Activated CD8-positive, alpha-beta memory T cell treated with anti-CD3 and anti-CD28 coated beads, Interleukin-2, amount 50 U/mL, for 48 hours (primary cell): ENCODE measurements at places on chromosomes 12 and 14.

- DNase-seq = no peak
Observed at GRCh38 chr12:71942703-71943102, 4.1 kb downstream of the TPH2 start.

GRCh38 chr12:104827587-104827986 is 130.5 kb downstream of the SLC41A2 start:
- DNase-seq = no peak

GRCh38 chr12:27367078-27367477 is 34.4 kb downstream of the BMAL2 start:
- DNase-seq = no peak

- DNase-seq = no peak
Observed at GRCh38 chr12:52921488-52922165, 16.8 kb upstream of the KRT8 start.

- DNase-seq = no peak
Observed at GRCh38 chr12:47189728-47190127, 110.0 kb upstream of the AMIGO2 start.

DNA sequence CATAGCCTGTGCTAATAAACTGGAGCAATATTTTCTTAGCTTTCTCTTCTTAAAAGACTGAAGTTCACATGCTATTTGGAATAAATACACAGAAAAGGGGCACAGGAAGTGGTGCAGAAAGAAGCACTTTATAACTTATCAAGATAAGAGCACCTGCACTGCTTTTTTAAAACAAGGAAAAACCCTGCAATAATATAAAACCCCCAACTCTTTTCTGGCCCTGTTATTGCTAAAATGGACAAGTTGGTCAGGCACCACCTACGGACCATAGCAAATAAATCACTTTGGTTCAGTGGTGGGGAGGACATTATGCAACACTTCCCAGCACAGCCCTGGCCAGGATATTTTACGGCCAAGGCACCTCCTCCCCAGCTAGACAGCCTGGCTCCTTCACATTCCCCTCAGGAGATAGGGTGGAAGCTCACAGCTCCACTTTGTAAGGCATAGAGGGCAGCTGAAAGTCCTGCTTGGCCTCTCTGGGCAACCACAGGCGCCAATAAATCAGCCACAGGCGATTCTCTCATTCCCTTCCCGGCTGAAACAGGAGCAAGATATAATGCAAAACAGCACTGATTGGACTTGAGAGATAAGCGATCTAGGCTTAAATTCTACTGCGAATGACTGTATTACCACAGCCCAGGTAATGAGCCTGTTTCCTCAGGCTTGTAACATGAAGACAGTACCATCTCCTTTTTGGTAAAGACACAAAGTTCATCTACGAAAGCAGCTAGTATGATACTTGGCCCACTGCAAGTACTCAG is 2.0 kb downstream of the ZBTB25 start:
- DNase-seq = no peak

GRCh38 chr12:51450806-51451205 is 26.2 kb downstream of the SLC4A8 start:
- DNase-seq = no peak

- DNase-seq = no peak
Observed at GRCh38 chr12:65501093-65501621, 222.7 kb downstream of the MSRB3 start.

- DNase-seq = peak; percentile 55
Observed at GRCh38 chr12:104958805-104959334, 780 bp upstream of the SLC41A2 start.

DNA sequence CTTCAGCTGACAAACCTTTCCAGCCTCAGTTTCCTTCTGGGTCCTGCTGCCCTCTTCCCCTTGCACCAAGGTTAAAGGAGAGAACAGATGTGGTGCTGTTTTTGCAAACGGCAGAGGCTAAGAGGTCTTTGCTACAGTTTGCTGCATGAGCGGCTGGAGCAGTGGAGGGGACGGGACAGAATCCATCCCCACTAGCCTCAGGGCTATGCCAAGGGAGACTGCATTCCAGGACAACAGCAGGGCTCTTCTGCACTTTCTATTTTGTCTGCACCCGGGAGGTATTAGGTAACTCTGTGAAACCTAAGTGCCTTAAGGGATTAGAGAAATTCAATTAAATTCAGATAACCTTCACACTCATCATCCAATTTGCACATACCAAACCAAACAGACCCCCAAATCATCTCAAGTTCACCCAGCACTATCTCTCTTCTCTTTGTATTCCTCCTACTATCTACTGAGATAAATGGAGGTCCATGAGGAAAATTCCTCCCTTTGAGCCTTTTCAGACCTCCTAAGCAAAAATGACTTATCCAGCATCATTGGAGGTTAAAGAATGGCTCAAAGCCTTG is 103.8 kb upstream of the VRK1 start:
- DNase-seq = no peak

GRCh38 chr12:16307856-16308475 is 30.5 kb upstream of the SLC15A5 start:
- DNase-seq = no peak

DNA sequence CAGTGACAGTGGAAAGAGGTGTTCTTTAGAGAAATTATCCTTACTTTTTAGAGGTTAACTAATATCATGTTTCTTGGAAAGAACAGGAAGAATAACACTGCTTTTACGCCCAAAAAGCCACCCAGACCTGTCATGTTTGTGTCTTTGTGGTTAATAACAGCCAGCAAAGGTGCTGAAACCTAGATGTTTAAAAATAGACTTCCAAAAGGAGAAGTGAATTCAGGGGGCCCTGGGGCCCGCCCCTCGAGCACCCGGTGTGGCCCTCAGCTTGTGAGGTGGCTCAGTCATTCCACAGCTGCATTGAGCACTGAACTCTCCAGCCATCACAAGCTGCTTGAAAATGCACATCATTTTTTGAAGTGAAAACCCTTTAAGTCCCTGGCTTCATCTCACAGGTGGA is 20.8 kb upstream of the AMN start:
- no peak for DNase-seq
